ENCODE measurements at places on chromosomes 7 and 10.

DNA sequence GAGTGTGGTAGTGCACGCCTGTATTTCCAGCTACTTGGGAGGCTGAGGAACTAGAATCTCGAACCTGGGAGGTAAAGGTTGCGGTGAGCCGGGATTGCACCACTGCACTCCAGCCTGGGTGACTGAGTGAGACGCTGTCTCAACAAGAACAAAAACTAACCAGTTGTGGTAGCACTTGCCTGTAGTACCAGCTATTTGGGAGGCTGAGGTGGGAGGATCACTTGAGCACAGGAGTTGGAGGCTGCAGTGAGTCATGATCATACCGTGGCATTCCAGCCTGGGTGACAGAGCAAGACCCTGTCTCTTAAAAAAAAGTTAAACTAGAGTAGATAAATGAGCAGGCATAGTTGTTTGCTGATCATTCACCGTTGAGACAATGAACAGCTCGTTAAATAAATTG, 48.9 kb downstream of the CUX1 start:
- no peak for DNase-seq

GRCh38 chr7:80809545-80809944, 109.3 kb downstream of the SEMA3C start:
- DNase-seq = no peak

DNA sequence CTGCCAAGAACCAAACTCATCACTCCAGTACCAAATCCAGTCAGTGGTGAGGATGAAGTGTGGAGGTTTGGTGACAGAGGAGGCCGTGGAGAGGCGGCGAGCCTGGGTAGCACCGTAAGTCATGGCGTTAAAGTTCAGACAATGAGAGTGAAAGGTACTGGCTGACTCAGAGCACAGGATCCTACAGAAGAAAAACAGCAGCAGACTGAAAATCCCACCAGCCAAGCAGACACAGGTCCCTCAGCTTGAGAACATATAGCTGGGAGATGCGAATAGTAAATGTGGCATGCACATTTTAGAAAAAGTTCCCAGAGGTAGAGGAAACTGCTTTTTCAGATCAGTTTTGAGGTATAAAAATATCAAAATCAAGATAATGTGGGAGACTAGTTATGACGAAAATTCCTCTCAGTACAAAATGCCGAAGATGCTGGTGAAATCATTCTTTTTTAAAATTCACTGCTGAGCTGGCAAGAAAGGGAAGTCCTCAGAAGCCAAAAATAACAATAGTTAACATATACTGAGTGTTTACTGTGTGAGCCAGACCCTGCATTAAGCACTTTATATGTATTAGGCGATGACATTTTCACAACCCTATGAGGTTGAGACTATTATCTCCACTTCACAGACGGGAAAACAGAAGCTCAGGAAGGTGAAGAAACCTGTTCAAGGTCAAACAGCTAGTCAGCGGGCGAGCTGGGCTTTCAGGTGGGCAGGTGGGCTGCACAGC, 20.9 kb downstream of the PARP12 start:
- no peak for DNase-seq

- DNase-seq = no peak
Observed at GRCh38 chr7:25725451-25725850, 426.5 kb upstream of the NFE2L3 start.

DNA sequence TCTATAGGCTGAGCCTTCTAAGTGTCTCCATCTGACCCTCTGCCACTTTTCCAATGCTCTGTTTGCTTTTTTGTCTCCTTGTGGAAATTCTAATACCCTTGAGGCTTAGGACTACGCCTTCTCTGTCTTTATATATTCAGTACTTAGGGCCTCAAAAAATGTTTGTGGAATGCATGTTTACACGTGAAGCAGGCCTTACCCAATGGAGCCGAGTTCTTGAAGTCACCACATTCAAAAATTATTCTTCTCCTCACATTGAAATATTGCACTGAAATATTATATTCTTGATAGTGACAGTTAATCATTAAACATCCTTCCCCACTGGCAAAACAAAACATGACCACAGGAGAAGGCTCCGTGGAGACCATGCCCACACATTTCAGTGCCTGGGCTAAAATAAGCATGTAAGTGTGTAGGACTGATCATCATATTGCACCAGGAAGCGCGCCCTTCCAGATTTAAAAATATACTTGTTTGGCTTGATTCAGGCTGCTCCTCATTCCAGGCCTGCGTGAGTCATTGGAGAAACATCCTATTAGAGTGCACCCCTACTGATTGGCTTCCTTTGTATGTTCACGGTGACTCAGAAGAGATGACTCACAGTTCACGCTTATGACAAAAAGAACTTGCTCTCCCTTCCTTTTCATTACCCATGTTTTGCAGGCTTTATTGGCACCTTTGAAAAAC, 307.4 kb upstream of the AOAH start:
- DNase-seq = peak; percentile 99

DNA sequence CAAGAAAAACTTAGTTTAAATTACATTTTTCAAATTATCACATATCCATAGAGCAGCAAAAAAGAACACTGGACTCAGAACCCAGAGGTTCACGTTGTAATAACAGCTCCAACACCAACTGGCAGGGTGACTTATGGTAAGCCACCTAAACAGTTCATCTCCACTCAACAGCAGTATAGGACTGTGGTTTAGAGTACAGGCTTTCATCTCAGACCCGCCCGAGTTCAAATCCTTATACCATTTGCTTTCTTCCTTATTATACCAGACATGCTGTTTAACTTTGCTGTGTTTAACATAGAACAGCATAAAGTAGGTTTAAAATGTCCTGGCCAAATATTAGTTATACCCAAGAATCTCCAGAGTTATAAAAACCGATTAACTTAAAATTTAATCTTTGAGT, 97.9 kb downstream of the ARHGAP21 start:
- DNase-seq = no peak

- DNase-seq = no peak
Observed at GRCh38 chr7:115638853-115639252, 391.7 kb downstream of the TFEC start.

- no peak for DNase-seq
Observed at GRCh38 chr10:117004227-117005025, 561 bp downstream of the SHTN1 start.

GRCh38 chr7:26777385-26777784, 87.0 kb downstream of the SKAP2 start:
- DNase-seq = no peak

DNA sequence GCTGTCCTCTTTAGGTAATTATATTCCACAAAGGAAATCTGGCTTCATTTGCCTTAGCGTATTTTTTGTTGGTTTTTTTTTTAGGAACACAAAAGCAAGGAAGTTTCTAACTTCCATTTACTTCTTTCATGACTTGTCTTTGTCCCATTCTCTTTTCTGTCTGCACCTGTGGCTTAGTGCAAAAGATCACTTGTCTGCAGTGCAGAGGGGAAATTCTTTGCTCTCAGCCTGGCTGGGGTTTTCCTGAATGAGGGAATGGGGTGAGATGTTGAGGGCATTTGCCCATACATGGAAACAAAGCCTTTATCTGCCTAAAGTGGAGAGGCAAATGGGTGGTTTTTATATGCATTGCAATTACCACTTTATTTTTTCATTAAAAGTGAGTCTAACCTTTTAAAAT, 361.1 kb upstream of the IGFBP3 start:
- no peak for DNase-seq

DNA sequence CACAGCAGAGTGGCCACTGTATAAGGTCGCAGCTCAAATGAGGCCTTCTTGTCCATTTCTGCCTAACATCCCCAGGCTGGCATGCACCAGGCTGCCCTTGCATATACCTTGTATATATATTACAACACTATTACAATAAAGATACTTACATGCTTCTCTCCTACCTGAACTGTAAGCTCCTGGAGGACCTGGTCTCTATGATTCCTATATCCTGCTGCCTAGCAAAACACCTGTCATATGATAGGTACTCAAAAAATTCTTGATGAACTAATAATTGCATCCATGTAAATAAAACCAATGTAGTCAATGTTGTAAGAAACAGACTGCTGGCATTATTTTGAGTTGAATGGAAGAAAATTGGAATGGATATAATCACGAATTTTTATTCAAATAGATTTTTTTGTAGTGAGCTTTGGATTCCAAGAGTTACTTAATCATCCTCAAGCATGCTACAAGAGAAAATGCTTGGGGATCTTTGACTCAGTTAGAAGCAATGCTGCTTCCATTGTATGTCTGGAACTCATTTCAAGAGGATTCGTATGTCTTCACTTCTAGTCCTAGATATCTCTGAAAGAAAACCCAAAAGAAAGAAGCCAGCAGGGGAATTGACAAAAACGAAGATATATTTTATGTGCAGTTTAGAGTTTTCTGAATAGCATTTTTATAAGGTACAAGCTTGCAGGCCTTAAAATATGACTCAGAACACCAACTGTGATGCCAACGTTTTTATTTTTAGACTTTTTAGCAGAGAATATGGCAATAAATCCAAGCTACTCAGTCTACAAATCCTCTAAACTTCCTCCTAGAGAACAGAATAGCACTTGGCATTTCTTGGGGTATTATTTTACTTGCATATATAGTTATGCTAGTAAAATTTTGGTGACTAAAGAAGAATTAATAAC, 53.1 kb downstream of the OSBPL3 start:
- peak; percentile 87 for DNase-seq

GRCh38 chr7:25846722-25847121, 305.3 kb upstream of the NFE2L3 start:
- DNase-seq = no peak

DNA sequence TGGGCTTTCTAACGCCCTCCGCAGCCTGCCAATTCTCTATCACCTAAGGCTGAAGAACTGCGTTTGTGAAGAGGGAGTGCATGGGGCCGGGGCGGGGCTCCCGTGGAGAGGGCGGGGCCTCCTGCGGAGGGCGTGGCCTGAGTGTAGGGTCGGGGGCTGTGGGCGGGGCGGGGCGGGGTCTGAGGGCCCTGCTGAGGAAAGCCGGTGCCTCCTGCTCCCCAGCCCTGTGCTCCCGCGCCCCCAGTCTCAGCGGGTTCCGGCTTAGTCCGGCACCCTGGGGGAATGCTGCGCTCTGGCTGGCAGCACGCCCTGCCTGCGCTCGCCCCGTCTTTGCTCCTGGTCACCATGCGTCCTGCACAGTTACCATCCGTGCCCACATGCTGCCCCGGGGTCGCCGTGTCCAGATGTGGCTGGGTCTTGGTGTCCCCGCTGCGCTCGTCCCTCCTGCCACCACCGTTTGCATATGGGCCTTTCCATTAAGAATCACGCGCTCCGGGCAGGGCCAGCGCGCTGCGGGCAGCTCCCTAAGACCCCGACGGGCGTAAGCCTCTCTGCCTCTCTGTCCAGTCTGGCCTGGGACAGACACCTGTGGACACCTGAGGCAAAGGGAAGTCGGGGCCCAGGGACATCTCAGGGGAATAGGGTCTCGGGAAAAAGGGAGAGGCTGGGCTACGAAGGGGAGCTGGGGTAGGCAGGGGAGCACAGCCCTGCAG, 144.0 kb upstream of the RET start:
- no peak for DNase-seq

All from BJ (cell line).